ENCODE measurements at places on chromosomes 11 and 22.

DNA sequence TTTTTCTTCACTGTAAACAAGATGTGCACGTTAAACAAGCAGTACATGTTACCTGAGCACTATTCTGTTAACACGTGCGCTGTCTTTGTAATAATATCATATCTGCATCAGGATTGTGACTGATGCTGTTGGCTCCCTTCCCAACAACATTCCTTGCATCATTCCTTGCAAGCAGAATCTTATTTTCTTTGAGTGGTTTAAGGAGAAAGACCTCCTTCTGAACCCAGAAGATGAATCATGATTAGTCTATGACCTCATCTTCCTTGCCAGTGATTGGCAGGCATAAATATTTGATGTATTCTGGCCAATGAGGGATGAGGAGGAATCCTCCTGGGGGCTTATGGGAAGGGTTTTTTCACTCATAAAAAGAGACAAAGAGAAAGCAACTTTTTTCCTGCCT, 46.2 kb downstream of the C11orf71 start:
- DNase-seq = no peak

- DNase-seq = no peak
These were observed 36.9 kb downstream of the CHRDL2 start for GRCh38 chr11:74694136-74694930.

DNA sequence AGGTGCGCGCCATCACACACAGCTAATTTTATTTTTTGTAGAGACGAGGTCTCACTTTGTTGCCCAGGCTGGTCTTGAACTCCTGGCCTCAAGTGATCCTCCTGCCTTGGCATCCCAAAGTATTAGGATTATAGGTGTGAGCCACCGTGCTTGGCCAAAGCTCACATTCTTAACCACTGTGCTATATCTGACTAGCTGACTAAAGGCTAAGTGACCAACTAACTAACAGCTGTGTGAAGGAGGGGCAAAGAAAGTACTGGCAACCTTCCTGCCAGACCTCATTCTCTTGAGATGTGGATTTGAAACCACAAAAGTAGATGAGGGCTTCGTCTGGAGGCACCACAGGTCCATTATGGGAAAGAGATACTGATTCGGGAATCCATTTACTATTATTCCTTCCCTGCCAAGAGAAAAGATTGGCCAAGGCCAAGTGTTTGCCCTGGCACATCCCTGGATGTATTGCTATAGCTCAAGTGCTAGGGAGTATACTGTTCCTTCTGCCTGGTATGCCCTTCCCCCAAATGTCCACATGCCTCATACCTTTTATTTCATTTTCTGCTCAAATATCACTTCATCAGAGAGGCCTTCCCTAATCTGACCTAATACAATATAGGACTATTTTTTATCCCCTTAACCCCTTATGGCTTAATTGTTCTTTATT, 52.7 kb upstream of the RRM1 start:
- DNase-seq = no peak

DNA sequence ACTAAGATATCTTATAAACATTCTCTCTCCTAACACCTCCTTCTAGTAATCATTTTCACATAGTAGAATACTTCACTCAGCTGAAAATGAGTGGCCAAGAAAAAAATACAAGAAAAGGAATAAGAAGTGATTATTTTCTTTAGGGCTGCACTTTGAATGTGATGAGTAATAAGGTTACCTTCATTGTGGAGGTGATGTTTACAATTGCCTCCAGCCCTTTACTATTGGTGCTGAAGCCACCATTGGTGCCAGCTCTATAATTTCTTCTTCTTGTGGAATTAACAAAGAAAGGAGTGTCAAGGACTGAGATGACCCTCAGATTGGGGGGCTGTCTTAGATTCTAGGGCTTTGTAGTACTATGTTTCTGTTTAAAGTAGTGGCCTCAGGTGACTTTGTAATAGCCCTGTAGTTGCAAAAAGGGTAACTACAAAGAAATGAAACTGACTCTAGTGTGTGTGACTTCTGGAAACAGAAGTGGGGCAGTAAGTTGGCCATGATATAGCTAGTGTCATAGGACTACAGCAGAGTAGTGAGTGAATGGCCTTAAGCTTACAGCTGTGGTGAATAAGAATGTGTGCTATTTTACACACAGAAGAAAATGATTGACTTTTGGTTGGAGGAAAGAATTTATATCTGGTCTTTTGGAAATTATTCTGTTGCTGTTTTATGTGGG, 287.2 kb downstream of the TMEM135 start:
- DNase-seq = no peak

GRCh38 chr22:27692243-27692642, 109.3 kb downstream of the MN1 start:
- DNase-seq = no peak

DNA sequence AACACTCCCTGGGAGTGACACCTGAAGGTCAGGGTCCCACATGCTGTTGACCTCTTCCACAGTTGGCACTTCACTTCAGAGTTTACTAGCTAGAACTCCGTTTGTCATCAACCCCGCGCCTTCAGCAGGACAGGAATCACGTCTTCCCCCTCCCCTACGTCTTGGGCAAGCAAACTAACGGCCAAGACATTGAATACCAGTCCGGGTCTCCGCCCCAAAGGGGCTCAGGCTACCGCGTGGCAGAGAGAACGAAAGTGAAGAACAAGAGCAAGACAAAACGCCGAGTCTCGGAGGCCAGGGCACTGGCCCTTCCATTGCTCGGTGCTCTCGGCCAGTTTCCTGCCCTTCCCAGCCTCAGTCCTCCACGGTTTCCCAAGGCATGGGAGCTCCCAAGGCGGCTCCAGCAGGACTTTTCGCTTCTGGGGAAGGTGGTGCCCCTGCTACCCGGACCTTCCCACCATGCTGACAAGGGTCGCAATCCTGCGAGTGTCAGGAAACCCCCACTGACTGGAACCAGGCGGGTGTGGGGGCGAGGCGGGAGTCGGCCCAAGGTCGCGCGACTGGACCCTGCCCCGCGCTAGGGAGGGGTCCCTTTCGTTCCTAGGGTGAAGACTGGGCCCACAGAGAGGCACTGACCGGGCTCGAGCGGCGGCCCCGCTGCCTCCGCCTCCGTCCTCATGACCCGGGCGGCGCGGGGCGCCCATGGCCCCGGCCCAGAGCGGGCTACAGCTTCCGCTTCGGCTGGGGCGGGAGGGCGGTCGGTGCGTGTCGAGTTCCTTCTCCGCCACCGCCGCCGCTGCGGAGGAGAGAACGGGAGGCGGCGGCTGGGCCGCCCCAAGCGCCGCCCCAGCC, at the start of gene GUCD1:
GUCD1 (minus strand) TSS at position 826 of the 852 bp plus-strand sequence; CDS start at position 679, 147 bp downstream.
- no peak for DNase-seq

- no peak for DNase-seq
These were observed 14.8 kb downstream of the CD59 start for GRCh38 chr11:33721426-33721825.

- no peak for DNase-seq
These were observed 90.4 kb downstream of the RELT start for GRCh38 chr11:73466643-73467042.

DNA sequence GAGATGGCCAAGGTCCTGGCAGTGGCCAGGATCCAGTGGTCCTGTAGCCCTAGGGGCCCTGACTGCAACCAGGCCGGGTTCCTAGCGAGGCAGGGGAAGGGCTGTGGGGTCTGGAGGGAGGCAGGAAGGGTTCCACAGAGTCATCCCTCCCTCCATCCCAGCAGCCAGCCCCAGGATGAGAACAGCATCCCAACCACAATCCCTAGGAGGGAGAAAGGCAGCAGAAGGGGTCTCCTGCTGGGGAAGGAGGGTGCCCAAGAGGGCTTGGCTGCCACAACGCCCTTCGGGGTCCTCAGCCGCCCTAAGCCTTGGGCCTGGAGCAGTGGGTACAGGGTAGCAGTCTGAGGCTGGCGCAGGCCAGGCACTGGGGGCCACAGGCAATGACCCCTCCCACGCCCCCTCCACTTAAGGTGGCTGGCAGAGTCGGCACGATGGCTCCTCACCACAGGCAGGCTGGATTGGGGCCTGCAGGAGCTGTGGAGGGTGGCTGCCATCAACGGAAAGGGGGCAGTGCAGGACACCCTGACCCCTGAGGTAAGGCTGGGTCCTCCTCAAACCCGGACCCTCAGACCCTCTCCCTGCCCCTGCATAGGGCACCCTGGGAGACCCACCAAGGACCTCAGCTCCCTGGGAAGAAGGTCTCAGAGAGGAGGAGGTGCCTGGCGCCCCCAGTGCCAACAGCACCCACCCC, 7.2 kb downstream of the SLC22A12 start:
- no peak for DNase-seq

DNA sequence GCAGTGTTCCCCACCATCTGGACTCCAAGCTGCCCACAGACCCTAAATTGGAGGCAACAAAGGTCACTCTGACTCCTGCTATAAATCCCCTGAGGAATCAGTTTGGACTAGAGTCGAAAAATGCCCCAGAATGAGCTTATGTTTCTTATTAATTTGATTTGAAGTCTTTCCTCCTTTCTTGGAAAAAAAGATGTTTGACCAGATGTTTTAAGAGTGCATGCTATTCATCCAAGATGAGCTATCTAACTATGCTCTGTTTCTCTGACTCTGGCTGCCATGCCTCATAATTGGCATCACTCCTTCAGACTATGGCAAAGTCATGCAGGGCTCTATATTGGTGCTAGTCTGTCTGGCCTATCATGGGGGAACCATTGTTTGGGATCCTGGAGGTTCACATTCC, 174.0 kb downstream of the SPON1 start:
- no peak for DNase-seq

GRCh38 chr11:66261578-66261977, 6.9 kb upstream of the RAB1B start:
- no peak for DNase-seq

- no peak for DNase-seq
These were observed 677.3 kb upstream of the KIRREL3 start for GRCh38 chr11:127677660-127678425.

DNA sequence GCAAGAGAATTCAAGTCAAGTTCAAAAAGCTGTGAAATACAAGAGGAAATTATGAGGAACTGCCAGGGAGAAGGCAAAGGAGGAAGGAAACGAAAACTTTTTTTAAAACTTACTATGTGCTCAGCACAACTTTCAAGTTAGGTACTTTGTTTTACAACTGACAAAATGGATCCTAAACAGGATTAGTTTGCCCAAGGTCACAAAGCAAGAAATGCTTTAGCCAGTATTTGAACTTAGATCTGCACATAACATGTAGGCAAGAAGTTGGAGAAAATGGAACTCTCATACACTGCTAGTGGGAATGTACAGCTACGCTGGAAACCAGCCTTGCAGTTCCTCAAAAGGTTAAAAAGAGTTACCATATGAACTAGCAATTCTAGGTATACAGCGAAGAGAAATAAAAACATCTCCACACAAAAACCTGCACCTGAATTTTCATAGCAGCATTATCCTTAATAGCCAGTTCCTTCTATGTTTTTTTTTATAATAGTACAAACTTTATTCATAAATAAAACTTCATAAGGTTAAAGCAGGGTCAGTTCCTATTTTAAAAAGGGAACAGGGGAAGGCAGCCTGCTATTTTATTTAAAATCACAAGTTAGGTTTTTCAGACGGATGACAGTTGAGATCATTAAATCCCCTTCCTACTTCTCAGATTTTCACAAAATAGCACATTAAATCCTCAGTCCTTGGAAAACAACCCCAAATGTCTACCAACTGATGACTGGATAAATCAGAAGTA, 19.2 kb downstream of the DDX6 start:
- DNase-seq = no peak

DNA sequence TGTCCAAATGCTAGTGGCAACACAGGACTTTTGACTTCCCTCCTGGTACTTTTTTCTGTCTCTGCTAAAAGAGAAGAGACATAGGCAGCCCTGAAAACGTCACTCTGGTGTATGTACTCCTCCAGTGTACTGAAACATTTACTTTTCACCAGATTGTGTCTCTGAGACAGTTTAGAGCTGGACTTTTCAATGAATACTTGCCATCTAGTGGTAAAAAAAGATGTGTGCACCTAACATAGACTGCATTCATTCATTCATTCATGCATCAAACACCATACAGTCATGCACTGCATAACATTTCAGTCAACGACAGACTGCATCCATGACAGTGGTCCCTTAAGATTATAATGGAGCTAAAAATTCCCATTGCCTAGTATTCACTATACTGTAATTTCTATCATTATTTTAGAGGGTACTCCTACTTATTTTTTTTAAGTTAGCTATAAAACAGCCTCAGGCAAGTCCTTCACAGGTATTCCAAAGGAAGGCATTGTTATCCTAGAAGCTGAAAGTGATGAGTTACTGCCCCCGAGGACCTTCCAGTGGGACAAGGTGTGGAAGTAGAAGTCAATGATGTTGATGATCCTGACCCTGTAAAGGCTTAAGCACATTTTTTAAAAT, 186.2 kb downstream of the SPON1 start:
- no peak for DNase-seq

DNA sequence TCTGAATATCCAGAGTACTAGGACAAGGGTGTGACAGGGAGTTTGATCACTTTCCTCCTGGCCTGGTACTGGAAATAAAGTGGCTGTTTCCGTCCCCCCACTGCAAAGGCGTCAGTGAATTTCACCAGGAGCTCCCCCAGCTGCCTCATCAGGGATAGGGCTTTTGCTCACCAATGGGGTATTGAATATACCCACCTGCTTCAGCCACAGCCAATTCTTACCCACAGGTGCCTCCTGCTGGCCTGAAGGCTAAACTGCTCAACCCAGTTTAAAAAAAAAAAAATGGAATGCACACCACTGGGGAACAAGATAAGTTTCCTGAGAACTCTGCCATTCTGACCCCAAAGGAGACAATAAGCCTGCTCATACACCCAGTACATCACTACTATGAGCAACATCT, 65.3 kb upstream of the MS4A8 start:
- no peak for DNase-seq

- DNase-seq = no peak
These were observed 127.2 kb upstream of the THY1 start for GRCh38 chr11:119550053-119550752.

- no peak for DNase-seq
These were observed 49.7 kb downstream of the TRIOBP start for GRCh38 chr22:37746366-37747079.

- DNase-seq = no peak
These were observed 140.8 kb downstream of the TBC1D22A start for GRCh38 chr22:46902998-46903916.

- no peak for DNase-seq
These were observed 2.2 kb downstream of the PLEKHB1 start for GRCh38 chr11:73648571-73649046.

DNA sequence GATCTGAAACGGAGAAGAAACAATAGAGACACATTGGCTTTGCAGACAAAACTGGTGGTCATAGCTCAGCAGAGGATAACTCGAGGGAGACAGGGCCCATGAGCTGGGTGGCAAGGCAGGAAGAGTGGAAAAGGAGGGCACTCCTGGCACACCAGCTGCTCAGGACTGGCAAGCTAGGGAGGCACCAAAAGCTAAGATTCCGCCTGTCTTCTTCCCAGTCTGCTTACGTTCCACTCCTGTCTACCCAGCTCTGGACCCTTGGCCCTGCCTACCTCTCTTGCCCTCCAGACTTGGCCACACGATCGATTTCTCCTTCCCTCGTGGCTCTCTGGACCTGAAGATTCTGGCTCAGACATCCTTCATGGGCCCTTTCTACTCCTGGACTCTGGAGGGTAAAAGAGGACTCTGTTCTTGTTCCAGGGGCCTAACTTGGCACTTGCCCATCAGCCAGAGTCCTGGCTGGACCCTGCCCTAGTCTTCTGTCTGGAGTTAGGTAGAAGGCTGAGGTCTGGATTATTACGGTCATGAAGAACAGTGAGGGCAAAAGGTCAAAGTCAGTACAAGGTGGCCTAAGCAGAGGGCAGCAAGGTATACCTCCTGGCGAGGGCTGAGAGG, 115.2 kb upstream of the PITPNB start:
- no peak for DNase-seq

- no peak for DNase-seq
These were observed 33.2 kb upstream of the LDHA start for GRCh38 chr11:18361154-18361553.

Measured in NCI-H524 treated with DMSO at 0.1 percent for 48 hours (cell line).